Activated gamma-delta T cell (primary cell): ENCODE measurements at places on chromosomes 5 and 9.

GRCh38 chr5:1793301-1793740 is 6.3 kb downstream of the MRPL36 start:
- DNase-seq = no peak

- DNase-seq = no peak
Measured at GRCh38 chr5:134184155-134185135, 7.7 kb upstream of the SKP1 start.

DNA sequence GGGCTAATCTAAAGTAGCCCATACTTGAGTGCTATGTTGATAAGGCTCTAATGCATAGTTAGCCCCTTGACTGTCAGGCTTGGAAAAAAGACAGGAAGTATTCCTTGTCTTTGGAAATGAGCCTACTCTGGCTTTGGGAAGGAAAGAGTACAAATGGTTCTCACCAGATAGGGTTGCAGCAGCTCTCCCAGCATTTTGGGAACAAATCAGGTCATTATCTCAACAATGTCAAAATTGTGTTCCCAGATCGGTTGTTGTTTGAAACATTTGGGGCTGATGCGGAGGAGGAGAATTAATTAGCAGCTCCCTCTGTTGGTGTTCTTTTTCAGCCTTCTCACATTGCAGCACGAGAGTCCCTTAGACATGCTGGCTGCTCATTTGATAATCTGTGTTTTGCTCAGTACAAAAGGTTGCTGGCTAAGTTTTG is 294.7 kb upstream of the DMRT1 start:
- no peak for DNase-seq

GRCh38 chr9:69299826-69300225 is 25.2 kb upstream of the ENTREP1 start:
- DNase-seq = no peak

GRCh38 chr5:42612750-42613366 is 143.8 kb upstream of the CCDC152 start:
- DNase-seq = no peak

DNA sequence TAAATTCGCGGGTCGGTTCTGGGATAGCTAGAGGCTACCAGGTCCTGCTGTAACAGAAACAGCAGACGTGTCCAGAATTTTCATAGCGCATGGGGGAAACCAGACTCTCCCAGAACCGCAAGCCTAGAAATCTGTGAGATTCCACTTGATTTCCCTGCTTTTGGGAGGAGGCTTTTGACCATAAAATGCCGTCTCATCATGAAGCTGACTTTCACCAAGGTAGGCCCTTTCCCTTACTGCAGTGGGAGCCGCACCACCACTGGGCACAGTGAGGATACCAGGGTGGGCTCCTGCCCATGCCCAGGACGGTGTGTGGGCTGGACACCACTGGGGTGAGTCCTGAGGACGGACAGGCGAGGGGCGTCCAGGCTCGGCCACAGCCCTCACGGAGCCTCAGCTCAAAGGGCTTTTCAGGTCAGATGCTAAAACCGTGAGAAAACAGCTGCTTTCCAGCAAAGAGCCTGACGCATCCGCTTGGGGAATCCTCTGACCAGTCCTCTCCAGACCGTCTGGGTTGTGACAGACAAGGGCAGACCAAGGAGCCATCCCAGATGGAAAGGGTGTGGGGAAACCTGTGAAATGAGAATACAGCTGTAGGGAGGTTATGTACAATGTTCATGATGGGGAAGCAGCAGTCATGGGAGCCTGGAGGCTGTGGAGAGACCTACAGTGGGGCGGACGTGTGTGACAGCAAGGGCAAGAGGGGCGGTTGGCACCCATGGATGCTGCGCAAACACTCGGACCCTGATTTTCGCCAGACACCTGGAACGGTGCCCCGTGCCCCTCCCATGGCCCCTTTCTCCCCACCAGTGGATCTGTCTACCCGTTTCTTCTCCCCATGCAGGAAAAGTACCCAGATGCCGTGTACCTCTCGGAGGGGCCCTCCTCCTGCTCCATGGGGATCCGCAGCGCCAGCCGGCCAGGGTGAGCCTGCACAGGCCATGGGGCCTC is 59.2 kb downstream of the IPPK start:
- no peak for DNase-seq

DNA sequence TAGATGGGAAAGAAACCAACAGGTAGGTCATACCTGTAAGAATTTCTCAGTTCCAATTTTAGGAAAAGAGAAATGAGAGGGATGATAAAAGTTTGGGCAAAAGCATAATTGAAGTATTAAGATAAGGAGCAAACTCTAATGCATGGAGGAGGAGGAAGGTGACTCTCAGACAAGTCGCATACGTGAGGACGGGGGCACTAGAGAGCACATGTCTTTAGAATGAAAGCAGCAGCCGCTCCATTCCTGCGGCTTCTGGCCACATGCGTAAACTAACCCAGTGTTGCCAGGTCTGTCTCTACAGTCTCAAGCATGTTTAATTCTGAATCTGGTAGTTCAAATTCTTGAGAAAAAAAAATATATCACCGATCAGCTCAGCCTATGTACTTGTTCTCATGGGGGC is 371.5 kb upstream of the SLC30A5 start:
- no peak for DNase-seq

DNA sequence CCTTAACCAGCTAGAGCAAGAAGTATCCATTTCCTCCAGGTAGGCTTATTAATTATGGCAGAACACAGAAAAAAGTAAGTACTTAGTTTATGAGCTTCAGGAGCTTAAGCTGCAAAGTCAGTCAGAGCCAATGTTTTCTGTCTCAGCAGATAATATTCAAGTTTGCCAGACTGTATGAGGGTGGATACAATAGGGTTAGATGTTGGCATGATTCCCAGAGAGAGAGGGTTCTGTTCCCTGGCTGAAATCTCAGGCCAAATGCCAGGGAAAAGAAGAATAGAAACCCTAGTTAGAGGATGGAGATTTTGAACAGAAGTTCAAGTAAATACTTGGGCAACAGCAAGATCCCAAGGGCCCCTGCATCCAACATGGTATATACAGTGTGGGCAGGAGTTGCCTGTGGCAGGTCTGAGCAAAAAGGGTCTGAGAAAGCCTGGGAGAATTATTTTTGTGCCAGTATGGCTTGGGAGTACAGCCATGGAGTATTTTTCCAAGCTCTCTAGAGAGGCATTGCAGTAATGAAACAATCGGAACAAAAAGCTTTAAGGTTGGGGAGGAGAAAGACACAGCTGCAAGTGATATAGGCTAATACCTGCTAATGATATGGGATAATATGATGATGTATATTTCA is 31.0 kb upstream of the ISOC1 start:
- no peak for DNase-seq

GRCh38 chr5:142863856-142864255 is 93.7 kb downstream of the ARHGAP26 start:
- DNase-seq = no peak

DNA sequence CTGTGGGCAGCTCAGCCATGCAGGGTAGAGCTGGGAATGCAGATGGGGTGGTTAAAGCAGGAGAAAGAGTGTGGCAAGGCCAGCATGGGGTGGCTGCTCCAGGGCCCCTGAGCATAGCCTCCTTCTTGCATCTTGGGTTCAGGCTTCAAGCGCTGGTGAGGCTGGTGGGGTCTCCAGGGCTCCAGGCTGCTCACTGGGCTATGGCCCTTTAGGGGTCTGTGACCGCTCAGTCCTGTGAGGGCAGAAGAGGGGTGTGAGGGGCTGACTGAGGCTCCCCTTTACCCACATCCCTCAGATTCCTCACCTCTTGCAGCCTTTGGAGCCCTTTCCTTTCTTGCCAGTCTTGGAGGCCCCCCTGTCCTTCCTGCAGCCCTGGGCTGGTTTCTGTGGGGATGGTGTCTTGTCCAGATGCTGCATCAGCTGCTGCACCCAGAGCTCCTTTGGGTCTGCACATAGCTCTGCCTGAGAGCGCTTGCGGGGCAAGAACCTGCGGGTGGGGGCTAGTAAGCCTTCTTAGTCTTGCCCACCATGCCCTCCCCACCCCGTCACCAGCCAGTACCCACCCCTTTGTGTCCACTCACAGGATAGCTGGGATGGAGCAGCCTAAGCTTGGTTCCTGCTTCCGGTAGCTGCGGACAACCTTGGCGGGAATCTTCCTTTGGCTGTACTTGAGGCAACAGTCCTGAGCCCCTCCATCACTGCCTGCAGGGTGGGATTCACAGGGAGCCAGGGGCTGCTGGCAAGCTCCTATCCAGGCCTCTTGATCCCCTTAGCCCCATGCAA is 549 bp downstream of the CCL21 start:
- DNase-seq = no peak

DNA sequence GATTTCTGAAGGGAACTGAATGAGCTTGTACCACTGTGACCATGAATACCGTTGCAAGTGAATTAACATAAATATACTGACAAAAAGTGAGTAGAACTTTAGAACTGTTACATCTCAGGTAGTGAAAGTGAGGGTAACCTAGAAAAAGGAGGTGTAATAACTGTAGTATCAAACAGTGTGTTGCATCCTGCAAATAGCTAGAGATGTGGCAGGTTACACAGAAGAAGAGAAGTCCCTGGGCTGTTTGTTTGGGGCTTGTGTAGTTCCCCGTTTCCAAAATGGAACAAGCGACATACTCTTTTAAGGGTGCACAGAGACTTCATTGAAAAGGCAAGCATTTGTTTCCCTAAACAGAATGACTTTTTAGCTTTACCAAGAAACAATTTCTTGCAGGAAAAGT is 214.8 kb downstream of the NR3C1 start:
- no peak for DNase-seq

DNA sequence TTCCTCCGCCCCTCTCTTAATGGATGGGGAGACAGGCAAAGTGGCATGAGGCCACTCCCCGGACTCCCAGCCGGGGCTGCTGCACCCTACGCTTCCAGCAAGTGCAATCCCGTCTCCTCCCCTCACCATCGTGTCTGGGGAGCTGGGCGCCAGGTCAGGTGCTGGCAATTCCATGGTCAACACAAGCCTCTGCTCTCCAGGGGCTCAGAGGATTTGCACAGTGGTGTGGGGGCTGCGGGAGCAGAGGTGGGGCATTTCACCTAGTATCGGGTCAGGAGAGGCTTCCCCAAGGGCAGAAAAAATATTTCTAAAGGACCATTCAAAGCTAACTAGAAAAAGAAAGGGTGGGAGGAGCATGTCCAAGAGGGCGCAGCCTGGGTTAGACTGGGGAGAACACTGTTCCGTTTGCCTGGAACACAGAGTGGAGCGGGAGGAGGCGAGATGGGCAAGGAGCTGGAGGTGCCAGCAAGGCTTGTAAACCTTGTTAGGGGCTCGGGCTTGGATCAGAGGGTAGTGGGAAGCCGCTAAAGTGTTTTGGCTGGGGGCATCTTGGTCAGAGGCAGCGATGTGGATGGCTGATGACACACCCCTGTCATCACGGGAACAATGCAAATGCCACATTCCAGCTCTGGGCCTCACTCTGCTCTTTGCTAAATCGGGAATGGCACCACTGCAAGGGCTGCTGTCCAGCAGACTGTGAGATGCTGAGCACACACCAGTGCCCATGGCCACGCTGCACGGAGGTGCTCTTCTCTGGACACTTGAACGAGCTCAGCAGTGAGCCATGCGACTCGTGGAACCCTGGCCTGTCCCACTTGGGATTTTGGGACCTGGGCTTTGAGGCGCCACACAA is 191.7 kb downstream of the CDK5RAP2 start:
- DNase-seq = no peak

DNA sequence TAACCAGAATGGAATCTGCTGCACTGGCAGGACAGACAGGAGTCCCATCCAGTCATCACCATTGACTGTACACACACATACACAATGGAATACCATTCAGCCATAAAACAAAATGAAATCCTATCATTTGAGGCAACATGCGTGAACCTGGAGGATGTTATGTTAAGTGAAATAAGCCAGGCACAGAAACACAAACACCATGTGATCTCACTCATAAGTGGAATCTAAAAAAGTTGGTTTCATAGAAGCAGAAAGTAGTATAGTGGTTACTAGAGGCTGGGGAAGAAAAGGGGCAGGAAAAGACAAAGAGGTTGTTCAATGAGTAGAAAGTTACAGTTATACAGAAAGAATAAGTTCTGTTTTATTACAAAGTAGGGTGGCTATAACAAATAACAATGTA is 884.0 kb upstream of the ACO1 start:
- DNase-seq = no peak

- no peak for DNase-seq
Measured at GRCh38 chr9:87223392-87224246, 274.0 kb upstream of the DAPK1 start.

DNA sequence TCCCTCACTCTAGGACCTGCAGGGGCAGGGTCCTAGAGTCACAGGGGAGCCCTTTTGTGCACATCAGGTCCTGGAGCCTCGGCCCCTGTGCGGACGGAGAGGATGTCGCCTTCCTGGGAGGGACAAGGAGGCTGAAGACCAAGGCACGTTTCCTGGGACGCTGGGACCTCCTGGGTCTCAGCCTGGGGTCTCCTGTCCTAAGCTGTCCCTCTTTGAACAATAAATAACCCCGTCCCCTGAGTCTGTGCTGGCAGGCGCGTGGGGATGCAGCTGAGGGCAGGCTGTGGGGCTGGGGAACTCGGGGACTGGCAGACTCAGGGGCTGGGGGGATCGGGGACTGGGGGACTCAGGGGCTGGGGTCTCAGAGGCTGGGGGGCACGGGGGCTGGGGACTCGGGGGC is 31.1 kb downstream of the PAEP start:
- DNase-seq = no peak

GRCh38 chr9:79968533-79968932 is 396.8 kb downstream of the TLE4 start:
- no peak for DNase-seq

- no peak for DNase-seq
Measured at GRCh38 chr5:177310757-177311391, 824 bp downstream of the MXD3 start.

DNA sequence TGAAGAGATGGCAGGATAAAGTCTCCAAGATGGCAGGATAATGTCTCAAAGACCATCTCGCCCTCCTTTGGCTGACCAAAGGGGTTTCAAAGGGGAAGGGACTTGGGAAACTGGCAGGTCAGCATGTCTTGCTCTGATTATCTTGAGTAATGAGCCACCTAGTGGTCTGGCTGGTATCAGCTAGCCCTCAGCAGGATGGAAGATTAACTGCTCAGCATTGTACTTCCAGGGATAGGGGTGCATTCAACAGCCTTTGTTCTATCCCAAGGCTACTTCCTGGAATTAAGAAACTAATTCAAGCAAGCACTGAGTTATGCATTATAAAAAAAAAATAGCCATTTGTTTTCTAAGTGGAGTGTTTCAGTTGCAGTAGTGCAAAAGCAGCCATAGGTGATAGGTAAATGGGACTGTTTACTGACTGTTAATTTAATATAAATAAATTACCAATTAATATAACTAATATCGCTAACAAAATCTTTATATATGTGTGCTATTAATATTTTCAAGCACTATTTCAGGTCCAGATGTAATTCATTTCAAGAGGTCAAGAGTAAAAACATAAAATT is 555.5 kb downstream of the CDH9 start:
- no peak for DNase-seq

DNA sequence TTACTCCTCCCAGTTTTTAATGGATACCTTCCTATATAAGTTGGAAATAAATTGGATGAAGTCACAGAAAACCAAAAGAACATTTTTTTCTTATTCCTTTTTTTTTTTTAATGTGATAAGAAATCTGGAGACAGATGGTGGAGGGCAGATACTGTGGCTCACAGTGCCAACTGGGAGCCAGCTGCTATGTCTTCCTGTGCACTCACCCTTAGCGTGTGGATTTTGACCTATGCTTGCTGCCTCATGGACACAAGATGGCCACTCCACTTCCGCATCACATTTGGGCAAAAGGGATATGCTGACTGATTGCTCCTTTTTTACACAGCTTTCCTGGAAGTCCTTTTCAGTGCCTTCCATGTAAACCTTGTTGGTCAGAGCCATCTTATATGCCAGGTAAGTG is 342.6 kb downstream of the MAN2A1 start:
- DNase-seq = no peak

GRCh38 chr9:13904746-13905145 is 409.2 kb downstream of the NFIB start:
- DNase-seq = no peak
